ENCODE measurements at places on chromosomes 12 and 14.

DNA sequence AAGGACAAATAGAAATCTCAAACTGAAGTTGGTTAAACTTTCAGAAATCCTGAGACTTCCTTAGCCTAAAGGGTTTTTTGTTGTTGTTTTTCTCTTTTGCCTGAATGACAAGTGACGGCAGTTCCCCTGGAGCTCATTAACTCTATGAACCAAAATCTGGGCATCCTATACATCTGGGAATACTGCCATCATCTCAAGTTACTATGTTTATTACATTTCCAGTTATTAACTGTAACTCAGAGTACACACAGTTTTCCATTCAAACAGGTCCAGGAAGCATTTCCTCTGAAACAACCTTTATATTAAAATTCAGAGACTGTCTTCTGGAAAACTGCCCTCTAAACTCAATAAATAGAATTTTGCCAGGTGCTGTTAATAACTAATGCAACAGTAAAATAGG lies 55.6 kb upstream of the CDKL1 start:
- no peak for DNase-seq

DNA sequence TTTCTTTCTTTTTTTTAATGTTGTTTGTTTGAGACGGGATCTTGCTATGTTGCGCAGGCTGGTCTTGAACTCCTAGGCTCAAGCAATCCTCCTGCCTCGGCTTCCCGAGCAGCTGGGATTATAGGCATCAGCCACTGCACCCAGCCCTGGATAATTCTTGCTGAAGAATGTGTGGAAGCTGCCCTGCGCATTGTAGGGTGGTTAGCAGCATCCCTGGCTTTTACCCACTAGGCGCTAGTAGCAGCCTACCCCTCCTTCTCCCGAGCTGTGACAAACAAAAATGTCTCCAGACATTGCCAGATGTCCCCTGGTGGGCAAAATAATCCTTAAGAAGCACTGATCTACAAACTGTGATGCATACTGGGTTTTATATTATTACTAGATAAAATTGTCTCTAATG lies 6.6 kb downstream of the DCAF4 start:
- no peak for DNase-seq

- DNase-seq = no peak
These were observed 7.5 kb upstream of the PRKAG1 start for GRCh38 chr12:49026101-49026500.

DNA sequence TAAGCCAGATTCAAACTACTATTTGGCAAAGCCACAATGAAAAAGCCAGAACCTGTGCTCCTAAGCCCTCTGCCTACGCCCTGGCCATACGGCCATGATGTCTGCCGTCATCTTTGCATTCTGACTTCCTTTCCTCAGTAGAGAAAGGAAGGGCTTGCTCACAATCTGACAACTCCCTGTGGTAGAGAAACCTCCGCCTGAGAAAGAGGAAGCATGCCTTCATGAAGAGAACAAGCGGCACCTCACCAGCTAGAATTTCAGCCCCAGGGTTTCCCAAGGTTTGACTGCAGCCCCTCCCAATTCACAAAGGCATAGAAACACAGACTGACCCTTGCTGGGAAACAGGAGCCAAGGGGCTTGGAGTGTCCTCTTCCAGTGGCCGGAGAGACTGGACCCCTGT lies 25.7 kb downstream of the TEP1 start:
- no peak for DNase-seq

DNA sequence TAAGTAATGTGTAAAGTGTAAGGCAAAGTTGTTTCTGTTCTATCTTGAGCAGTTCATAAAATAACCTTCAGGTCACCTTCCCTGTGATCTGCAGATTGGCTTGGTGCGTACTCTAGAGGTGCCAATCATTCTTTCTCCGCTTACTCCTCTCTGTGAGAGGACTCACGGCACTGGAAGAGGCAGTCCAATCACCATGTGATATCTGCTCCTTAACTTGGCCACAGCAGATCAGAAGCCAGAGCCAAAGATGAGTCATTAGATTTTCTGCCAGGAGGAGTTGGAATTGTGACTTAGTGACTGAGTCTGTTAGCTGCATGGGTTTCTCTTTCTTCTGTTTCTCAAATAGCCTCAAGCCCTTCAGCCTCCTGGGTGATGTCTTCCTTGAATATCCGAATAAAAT lies 165.5 kb downstream of the SLC41A2 start:
- DNase-seq = no peak

- DNase-seq = no peak
These were observed 21.6 kb upstream of the TMEM229B start for GRCh38 chr14:67510121-67510520.

- no peak for DNase-seq
These were observed 411.4 kb downstream of the CCDC91 start for GRCh38 chr12:28601570-28602058.

- no peak for DNase-seq
These were observed 436.1 kb downstream of the TMEM132D start for GRCh38 chr12:129467726-129468125.

GRCh38 chr12:124233041-124233796 lies 61.7 kb upstream of the RFLNA start:
- DNase-seq = no peak
